ENCODE measurements at places on chromosomes 16 and 17.

DNA sequence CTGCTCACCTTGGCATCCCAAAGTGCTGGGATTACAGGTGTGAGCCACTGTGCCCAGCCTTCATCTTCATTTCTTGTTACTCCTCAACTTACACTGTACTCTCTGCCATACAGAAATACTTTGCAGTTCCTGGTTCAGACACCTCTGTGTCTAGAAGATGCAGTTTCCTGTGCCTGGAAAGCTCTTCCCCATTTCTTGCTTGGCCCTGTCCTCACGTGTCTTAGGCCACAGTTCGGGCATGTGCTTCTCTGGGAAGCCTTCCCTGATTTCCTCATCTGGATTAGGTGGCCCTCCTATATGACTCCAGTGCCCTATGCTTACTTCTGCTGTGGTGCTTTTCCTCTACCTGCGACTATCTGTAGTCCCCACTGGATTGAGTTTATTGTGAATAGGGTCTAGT lies 26.5 kb upstream of the CDR2 start:
- no peak for DNase-seq

GRCh38 chr16:78763821-78764440 lies 664.5 kb downstream of the WWOX start:
- no peak for DNase-seq

DNA sequence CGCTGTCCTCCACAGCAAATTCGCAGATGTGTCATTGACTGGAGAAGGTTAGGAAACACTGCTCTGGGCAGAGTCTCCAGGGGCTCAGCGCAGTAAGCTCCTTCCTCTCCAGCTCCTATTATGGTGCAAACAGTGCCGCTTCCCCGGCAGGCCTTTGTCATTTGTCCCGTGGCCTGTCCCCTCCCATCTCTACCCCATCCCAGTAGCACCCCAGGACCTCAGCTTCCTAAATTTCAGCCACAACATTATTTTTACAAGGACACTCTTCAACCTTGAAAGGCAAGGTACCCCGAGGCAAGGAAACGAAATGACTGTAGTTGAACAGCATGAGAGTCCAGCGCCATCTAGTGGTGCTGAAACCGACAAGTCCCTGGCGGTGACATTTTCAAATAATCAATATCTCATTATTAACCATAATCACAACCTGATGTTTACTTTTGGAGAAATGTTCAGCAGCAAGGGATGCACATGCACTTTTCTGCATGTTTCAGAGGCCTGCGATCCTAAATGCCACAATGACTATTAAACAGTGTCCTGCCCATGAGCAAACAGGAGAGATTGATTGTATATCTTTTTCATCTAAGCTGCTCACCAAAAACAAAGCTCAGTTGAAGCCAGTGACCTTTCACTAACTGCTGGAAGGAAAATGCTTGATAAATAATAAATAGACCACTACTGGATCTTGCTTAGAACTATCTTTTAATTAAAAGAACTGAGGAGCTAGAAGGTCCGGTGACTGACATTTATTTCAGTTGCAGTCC lies 16.5 kb downstream of the MRPS23 start:
- peak; percentile 63 for DNase-seq

DNA sequence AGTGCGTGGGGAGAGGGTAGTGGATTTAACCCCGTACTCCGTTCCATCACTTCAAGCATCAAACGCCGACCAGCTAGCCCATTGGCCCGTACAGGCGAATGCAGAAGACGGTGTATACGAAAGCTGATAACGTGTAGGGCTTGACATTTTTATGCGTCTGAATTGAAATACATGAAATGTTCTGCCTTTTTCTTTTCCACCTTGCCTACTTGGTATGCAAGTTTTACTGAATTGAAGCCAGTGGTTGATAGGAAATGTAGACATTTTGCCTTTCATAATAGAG lies 834 bp upstream of the STAT3 start:
- no peak for DNase-seq

DNA sequence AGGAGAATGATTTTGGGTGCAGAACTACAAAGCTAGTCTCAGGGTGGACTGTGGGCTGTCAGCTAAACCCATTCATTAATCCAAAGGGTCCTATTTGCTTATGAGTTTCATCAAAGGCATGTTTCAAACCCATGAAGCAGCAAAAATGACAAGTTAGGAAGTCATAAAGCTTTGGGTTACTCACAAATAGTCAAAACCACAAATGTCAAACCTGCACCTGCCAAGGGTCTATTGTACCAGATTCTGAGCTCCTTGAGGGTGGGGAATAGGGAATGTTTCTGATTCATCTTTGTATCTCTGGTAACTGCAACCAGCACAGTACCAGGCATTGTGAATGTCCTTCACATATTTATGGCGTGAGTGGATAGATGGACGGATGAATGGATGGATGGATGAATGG lies 317.7 kb downstream of the MAF start:
- DNase-seq = no peak

- DNase-seq = no peak
These were observed 19.3 kb downstream of the MMD start for GRCh38 chr17:55402374-55402773.

DNA sequence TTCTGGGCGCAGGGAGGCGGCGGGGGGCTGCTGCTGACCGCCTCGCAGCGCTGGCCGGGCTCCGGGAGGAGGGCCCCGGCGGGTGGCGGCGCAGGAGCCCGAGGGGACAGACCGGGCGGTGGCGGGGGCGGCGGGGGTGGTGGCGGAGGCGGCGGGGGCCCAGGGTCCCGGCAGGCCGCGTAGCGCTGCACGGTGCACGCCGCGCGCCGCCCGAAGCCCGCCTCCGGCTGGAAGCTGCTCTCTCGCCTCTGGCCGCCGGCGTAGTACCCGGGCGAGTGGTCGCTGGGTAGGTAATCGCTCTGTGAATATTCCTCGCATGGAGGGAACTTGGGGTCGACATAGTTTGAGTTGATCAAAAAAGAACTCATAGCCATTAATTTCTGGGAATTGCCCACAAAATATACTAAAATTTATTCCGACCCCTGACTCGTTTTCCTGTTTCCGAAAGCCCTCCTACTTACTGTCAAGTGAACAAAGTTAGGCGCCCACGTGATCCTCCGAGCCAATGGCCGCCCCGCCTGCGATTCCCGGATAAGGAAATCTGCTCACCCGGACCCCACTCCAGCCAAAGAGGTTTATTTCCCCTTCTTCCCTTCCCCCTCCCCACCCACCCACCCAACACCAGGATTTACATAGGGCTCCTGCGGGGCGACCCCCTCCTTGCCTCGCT lies at the start of gene HOXB4:
TSS of gene HOXB4 (minus strand) at position 405 of the 670 bp plus-strand sequence. CDS start at position 374, 31 bp downstream.
- peak; percentile 65 for DNase-seq
